ENCODE measurements at places on chromosomes 7 and 10.

DNA sequence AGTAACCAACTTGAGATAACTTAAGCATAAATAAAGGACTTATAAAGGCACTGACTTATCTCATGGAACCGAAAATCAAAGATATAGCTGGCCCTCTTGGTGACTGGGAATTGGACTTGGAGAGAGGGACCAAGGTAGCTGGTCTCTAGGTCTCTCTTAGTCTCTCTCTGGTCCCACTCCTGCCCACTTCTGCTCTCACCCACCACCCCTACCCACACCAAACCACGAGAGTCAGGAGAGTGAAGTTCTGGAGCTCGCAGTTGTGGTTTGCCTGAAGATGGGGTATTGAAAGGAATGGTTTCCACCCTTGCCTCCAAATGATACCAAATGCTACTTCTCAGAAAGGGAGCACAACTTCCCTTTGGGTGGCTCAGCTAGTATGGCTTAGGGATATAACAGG, 216.3 kb downstream of the LRMDA start:
- DNase-seq = no peak

GRCh38 chr7:7565746-7566650, 686 bp upstream of the MIOS start:
- no peak for DNase-seq

GRCh38 chr7:69654381-69654780, 56.1 kb downstream of the AUTS2 start:
- no peak for DNase-seq

- DNase-seq = no peak
Observed at GRCh38 chr7:30193336-30193943, 58.7 kb downstream of the MTURN start.

DNA sequence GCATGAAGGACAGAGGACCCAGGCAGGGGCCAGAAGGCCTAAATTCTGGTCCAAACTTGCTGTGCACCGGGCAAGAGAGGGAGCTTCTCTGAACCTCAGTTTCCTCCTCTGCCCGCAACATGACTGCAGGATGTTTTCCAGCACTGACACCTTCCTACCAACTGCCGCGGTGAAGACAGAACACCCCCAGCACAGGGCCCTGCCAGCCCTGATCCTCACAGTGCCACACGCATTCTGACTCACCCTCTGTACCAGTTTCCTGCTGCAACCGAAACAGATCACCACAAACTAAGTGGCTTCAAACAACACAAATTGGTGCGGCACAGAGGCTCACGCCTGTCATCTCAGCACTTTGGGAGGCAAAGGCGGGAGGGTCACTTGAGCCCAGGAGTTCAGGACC, 18.1 kb downstream of the MAD1L1 start:
- DNase-seq = no peak

DNA sequence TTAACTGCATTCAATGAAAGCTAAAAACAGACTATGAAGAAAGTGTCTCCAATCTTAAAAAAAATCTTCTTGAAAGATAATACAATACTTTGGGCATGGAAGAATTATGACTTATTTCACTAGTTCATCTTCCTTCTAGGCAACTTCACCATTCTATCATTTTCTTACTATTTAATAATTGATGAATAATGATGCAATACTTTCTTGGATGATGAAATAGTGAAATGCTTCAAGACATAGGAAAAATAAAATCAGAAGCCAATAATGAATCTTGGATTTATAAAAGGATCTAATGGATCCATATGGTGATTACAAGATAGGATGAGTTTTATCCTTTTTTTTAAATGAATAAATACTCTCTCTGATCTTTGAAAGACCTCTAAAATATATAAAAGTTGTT, 4.4 kb downstream of the DMBT1 start:
- no peak for DNase-seq
